Cortex of kidney (tissue), 1 donor: ENCODE measurements at places on chromosomes 13 and 19.

DNA sequence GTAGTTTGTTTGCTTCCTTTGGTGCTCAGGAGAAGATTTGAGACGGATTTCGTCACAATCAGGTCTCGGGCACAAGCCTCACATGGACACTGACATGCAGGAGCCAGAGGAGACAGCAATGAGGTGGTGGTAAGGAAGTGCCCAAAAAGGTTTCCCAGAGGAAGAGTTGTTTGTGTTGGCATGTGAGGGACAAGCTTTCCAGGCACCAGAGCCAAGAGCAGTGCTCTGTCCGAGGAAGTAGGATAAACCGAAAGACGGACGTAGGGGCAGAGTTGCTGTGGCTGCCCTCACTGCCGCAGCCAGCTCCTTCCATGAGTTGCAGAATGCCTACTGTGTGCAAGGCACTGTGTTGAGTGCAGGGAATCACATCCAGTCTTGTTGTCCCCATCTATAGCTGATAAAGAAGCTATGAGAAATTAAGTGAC lies 27.7 kb downstream of the SAE1 start:
- DNase-seq: no peak

DNA sequence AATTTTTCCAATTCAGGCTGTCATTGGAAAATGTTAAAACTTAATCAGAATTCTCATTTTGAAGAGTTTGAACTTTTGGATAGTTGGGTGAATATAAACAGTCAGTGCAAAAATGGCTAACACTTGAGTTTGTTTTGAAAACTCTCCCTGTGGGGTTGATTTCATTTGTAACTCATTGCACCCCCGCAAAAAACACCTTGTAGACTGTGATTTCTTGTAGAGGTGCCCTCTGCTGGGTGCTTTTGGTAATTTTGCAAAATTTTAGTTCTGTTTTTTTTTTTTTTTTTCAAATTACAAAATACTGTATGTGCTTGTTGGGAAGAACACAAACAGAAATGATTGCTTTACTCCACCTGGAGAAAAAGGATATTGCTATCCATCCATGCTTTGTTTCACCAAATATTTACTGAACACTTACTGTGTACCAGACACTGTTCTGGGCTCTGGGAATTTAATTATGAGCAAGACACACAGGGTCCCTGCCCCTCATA lies 28.2 kb upstream of the GPI start:
- DNase-seq: no peak

DNA sequence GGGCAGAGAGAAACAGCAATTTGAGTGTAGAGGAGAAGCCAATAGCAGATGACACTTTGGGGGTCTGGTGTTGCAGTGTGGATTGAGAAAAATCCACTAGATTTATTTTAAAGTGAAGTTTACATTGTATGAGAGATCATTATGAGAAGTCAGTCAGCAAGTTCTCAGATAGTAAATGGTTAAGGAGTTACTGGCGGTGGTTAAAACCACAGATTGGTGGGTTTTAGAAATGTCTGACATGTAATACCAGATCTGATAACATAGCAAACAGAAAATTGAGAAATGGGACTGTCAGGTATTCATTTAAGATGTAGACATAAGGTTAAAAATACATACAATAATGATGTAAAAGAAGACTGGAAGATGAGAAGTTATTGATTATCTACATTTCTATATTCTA lies 7.2 kb downstream of the ABHD13 start:
- no peak for DNase-seq

- no peak for DNase-seq
Measured at GRCh38 chr13:40115426-40115825, 460.0 kb downstream of the COG6 start.

DNA sequence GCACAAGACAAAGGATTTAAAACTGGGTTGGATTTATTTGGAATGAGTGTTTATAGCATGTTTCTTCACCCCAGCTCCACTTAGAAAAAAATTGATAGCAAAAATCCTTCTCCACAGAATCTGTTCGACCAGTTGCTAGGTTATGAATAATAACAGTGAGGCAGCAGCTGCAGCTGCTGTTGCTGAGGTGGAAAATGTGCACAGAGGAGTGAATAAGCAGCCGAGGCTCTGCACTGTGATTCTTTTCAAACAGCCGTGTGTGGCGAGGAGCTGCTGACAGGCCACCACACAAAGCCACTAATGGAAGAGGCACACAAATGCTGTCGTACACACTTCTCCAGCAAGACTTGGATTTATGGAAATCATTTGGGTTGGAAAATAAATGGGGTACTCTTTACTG lies 6.4 kb upstream of the RASL11A start:
- no peak for DNase-seq
